Karpas-422 (cell line): ENCODE measurements at places on chromosomes 13 and 19. TPM values are rescaled to one million over a fixed set of nuclear protein-coding genes. Genes with fewer than 3 reads are reported as not detected.

The FFAR2 gene
- total RNA-seq = not detected in 2 replicates

The ZNF582 gene
- 2.6 and 3.4 TPM in 2 replicates for total RNA-seq

The MBD3L3 gene
- total RNA-seq = not detected in 2 replicates

The GPR12 gene
- total RNA-seq = not detected in 2 replicates

The ZNF878 gene
- total RNA-seq = 0.71 and 0.79 TPM in 2 replicates

The FBXO17 gene
- not detected in 2 replicates for total RNA-seq

DNA sequence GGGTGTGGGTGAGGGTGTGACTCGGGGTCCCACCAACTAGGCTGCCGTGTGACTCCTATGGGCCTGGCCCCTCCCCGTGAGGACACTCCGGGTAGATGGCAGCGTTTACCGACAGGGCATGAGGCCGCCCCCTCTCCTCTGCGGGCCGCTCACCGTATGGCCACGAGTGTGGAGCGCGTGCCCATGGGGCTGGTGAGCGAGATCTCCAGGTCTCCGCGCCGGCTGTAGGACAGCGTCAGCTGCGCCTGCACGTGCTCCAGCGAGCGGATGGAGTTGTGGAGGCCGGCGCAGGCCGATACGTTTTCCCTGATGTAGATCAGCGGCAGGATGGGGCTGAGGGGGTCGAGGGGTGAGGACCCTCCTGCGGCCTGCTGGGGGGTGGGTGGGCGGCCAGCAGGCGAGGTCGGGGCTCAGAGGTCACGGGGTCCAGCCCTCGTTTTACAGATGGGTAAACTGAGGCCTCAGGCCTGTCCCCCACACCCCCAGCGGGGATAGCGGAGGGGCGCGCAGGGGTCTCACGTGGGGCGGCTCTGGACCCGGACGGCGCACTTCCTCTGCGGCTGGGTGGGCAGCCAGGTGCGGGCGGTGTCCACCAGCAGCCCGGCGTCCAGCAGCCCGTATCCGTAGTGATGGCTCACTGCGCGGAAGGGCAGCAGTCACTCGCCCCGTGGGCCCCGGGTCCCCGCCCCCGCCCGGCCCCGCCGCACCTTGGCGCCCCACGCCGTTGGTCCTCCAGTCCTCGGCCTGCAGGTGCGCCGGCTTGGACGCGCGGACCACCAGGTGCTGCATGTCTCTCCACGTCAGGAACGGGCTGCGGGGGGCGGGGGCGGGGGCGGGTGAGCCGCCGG, 4.3 kb upstream of the C19orf25 start:
- H3K27me3 ChIP-seq = no peaks in the 10 kb centered on the region
- no peaks in the 10 kb centered on the region for H3K36me3 ChIP-seq
- H3K27ac ChIP-seq = no peak overlapping the region
- peaks cover 5% of the 10 kb centered on the region for H3K4me1 ChIP-seq
- DNase-seq = no peak

GRCh38 chr19:47047272-47047762, 1.1 kb downstream of the TMEM160 start:
- H3K36me3 ChIP-seq = no peaks in the 10 kb centered on the region
- H3K27me3 ChIP-seq = no peaks in the 10 kb centered on the region
- H3K27ac ChIP-seq = no peak overlapping the region
- DNase-seq = no peak
- H3K4me1 ChIP-seq = peaks cover 10% of the 10 kb centered on the region

DNA sequence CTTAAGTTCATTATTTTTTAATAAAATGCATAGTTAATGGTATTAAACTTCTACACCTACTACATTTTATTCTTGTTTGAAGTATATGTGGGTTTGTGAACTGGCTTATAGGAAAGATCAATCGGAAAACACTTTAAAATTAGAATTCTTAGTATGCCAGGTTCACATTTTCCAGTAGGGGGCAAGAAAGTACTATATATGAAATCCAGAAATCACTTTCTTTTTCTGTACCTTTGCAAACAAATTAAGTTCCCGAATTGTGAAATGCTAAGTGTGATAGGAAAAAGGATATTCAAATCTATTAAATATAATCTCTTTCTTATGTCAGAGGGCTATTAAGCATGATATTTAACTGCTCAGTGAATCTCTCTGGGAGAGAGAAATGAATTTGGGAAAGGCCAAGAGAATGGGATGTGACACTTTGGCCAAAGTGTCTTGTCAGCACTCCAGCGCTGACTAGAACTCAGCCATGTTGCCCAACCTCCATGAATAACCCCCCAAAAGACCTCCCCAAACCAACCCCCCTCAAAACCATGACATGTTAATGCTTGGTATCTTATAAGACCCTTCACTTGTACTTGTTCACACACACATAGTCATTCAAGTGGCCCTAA, 122.6 kb upstream of the SLC10A2 start:
- H3K36me3 ChIP-seq = no peaks in the 10 kb centered on the region
- H3K4me1 ChIP-seq = 0 out of 2 replicates have a peak, but pooled peaks cover 2% of the 10 kb centered on the region
- no peaks in the 10 kb centered on the region for H3K27me3 ChIP-seq
- no peak overlapping the region for H3K27ac ChIP-seq
- DNase-seq = peak; percentile 78
- H3K4me3 ChIP-seq = no peak overlapping the region

DNA sequence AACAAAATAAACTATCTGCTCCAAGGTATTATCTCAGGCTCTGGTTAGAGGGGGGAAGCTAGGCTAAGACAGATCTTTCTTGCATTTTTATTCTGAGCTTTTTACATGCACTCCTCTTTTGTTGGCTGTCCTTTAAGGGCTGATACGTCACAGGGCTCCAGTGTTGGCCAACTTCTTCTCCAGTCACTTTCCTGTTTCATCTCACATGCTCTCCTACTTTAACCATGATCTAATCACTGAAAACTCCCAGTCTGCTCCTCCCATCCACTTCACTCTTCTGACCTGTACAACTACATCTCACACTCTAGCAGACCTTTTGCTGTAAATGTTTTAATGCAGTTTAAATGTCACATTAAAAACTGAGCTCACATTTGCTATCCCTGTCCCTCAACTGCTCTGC, 510.0 kb upstream of the KLF12 start:
- H3K27me3 ChIP-seq = no peaks in the 10 kb centered on the region
- H3K4me3 ChIP-seq = no peak overlapping the region
- DNase-seq = no peak
- H3K4me1 ChIP-seq = peaks cover 2% of the 10 kb centered on the region; the same call in 1 of the 2 replicates
- no peak overlapping the region for H3K27ac ChIP-seq

DNA sequence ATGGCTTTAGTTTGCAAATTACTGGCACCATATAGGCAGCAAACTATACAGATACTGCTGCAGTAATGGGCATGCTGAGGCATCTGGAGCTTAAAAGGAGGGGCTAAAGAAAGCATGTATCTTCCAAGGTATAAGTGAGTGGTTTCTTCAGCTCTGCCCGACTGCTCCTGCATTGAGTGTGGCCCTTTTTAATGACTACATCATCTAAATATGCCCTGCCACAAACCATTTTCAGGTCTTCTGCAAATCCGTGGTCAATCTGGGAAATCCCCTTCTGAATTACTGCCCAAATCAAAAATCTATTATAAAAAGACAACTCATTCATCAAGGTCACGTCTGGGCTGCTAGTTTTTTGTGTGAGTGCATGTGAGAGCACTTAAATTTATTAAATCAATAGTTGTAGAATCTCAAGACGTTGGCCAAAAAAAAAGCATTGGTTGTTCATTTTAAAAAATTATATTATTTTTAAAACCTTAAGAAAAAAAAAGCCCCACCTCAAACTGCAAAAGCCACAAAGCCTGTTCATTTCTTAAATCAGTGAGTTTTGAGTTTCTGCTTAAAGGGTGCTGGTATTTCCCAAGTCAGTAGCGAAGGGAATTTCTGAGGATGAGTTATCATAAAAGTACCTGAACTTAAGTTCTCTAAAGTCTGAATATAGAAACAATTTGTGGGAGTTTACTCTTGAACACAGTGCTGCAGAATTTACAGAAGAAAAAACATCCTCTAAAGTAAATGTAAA, 16.3 kb downstream of the LCP1 start:
- peak overlapping the region; percentile 99 for H3K27ac ChIP-seq
- DNase-seq = peak; percentile 81
- peaks cover 82% of the 10 kb centered on the region for H3K4me1 ChIP-seq
- no peaks in the 10 kb centered on the region for H3K27me3 ChIP-seq

- DNase-seq = no peak
- no peaks in the 10 kb centered on the region for H3K27me3 ChIP-seq
- H3K4me1 ChIP-seq = no peaks in the 10 kb centered on the region
- peaks cover 27% of the 10 kb centered on the region for H3K36me3 ChIP-seq
- no peak overlapping the region for H3K27ac ChIP-seq
These were observed 17.7 kb downstream of the EPN1 start for GRCh38 chr19:55692681-55693081.

- H3K36me3 ChIP-seq = peaks cover 5% of the 10 kb centered on the region; the same call in 1 of the 2 replicates
- no peaks in the 10 kb centered on the region for H3K27me3 ChIP-seq
- DNase-seq = no peak
- no peak overlapping the region for H3K27ac ChIP-seq
These were observed 2.9 kb downstream of the CEBPG start for GRCh38 chr19:33376423-33376822.

DNA sequence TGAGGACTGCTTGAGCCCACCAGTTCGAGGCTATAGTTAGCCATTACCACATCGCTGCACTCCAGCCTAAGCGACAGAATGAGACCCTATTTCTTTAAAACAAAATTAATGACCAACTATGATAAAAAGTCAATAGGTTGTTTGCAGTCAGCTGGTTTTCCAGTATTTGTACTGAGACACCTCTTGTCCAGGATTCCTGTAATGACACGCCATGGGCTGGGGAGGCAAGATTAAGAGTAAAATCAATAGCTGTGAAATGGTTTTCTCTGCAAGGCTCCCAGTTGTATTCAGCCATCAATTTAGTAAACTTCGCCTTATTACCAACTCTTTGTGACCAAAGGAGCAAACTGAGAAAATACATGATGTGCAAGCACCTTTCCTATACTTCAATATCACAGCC, 29.5 kb downstream of the STK24 start:
- peaks cover 43% of the 10 kb centered on the region for H3K4me1 ChIP-seq
- no peak overlapping the region for H3K27ac ChIP-seq
- no peak for DNase-seq
- H3K27me3 ChIP-seq = no peaks in the 10 kb centered on the region
- peaks cover 7% of the 10 kb centered on the region; the same call in 1 of the 2 replicates for H3K36me3 ChIP-seq
- no peak overlapping the region for H3K4me3 ChIP-seq

DNA sequence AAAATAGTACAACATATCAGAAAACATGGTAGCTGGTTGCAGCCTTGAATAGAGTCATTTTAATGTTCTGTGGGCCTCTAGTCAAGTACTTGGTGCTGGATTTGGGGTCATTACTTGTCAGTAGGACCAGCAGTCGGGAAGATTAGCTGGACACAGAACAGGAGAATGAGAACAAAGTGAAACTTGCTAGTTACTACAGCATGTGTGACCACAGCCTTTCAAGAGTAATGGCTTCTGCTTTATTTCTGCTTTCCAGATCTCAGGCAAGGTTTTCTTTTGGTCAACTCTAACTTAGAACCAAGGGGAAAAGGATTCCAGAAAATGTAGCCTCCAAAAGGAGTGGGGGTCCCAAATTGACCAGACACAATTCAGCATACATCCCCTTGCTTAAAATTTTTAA, 17.1 kb upstream of the VWA8 start:
- H3K4me3 ChIP-seq = no peak overlapping the region
- no peaks in the 10 kb centered on the region for H3K36me3 ChIP-seq
- H3K4me1 ChIP-seq = peaks cover 9% of the 10 kb centered on the region
- no peak for DNase-seq
- H3K27ac ChIP-seq = no peak overlapping the region

DNA sequence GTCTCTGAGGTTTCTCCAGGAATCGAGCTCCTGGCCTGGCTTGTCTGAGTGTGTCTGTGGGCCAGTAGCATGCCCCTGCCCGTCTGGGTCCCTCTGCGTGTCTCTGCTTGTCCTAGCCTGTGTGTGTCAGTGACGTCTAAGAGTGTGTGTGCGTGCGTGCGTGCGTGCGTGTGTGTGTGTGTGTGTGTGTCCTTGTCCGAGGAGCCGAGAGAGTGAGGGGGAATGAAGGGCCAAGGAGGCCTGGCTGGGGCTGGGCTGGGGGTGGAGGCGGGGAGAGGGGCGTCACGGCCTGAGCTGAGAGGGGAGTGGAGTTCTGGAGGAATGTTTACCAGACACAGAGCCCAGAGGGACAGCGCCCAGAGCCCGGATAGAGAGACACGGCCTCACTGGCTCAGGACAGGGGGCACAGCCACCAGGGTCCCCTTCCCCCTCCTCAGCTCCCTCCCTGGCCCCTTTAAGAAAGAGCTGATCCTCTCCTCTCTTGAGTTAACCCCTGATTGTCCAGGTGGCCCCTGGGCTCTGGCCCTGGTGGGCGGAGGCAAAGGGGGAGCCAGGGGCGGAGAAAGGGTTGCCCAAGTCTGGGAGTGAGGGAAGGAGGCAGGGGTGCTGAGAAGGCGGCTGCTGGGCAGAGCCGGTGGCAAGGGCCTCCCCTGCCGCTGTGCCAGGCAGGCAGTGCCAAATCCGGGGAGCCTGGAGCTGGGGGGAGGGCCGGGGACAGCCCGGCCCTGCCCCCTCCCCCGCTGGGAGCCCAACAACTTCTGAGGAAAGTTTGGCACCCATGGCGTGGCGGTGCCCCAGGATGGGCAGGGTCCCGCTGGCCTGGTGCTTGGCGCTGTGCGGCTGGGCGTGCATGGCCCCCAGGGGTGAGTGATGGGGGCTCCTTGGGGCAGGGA, at the start of gene AXL:
TSS of gene AXL (plus strand) at position 609 of the 893 bp plus-strand sequence. CDS start at position 779, 170 bp downstream.
- H3K4me3 ChIP-seq = no peak within 1 kb of the TSS
- H3K27ac ChIP-seq = no peak within 1 kb of the TSS
- H3K36me3 ChIP-seq = no peaks in the 10 kb centered on the region
- H3K27me3 ChIP-seq = no peaks in the 10 kb centered on the region
- no peak for DNase-seq

DNA sequence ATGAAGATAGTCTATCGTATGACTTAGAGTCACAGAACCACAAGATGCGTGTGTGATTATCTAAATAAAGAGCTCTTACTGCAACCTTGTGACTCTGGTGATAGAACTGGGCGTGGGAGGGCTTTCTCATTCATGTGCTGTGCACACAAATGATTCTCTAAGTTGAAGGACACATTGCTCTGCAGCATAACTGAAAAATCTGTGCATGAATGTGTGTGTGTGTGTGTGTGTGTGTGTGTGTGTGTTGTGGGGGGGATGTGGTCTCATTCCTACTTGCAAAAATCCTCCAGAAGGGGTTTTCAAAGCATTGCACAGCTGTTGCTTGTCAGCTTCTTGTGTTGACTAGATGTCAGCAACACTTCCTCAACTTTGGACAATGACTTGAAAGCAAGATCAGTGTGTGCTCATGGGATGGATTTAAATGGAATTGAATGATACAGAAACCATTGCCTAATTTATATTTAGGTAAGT, 22.4 kb downstream of the LRCH1 start:
- no peaks in the 10 kb centered on the region for H3K27me3 ChIP-seq
- H3K27ac ChIP-seq = no peak overlapping the region
- DNase-seq = no peak
- H3K4me1 ChIP-seq = no peaks in the 10 kb centered on the region
- no peaks in the 10 kb centered on the region for H3K36me3 ChIP-seq

GRCh38 chr19:42255766-42256745, 1.1 kb upstream of the ERF start:
- H3K4me3 ChIP-seq = peak overlapping the region; percentile 99
- peaks cover 26% of the 10 kb centered on the region for H3K4me1 ChIP-seq
- no peak for DNase-seq
- H3K27me3 ChIP-seq = no peaks in the 10 kb centered on the region
- 0 out of 2 replicates have a peak, but pooled peaks cover 3% of the 10 kb centered on the region for H3K36me3 ChIP-seq
- no peak overlapping the region for H3K27ac ChIP-seq
